ENCODE measurements at places on chromosomes 2 and 18.
A peak's percentile ranks its signal among the peaks of the same experiment; 100 is the strongest.

- DNase-seq, result peak; percentile 16
These were observed 518.8 kb downstream of the LRP1B start for GRCh38 chr2:141611981-141612380.

- DNase-seq, result peak; percentile 58
These were observed 246.8 kb downstream of the CDH20 start for GRCh38 chr18:61580046-61580445.

DNA sequence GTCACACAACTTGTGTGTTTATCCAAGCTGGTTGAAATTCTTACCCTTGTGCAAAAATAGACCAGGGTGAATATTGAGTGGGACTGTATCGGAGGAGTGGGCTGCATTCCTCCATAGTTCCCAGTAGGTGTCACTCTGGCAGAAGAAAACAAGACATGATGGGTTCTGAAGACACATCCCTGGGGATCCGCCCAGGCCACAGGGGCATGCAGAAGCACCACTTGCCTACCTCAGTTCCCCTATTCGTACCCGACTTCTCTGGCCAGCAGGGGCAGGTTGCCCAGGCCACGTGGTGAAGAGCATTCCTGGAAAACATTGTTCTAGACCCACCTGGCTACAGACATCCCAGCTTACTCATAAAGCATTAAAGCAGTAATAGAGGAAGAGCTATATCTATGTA is 168.2 kb downstream of the FAM210A start:
- DNase-seq, result peak; percentile 25

- no peak for DNase-seq
These were observed 48.7 kb downstream of the RRM2 start for GRCh38 chr2:10171006-10171800.

- no peak for DNase-seq
These were observed 8.2 kb downstream of the TMEM37 start for GRCh38 chr2:119439574-119440500.

DNA sequence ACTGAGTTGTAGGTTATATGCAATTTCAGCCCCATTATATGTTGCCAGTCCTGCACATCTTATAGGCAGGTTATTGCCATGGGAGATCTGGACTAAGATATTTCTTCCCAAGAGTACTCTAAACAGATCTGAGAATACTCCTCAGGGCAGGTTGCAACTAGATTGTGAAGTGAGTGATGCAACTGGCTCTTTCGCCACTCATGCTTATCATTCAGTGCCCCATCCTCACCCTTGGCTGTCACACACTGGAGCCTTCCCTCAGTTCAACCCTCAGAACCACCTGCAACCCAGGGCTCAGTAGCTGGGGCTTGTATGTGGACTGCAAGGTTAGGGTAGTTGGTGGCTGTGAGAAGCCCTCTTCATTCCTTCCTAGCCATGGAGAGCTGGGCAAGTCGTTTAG is 14.1 kb downstream of the MERTK start:
- DNase-seq, result no peak

DNA sequence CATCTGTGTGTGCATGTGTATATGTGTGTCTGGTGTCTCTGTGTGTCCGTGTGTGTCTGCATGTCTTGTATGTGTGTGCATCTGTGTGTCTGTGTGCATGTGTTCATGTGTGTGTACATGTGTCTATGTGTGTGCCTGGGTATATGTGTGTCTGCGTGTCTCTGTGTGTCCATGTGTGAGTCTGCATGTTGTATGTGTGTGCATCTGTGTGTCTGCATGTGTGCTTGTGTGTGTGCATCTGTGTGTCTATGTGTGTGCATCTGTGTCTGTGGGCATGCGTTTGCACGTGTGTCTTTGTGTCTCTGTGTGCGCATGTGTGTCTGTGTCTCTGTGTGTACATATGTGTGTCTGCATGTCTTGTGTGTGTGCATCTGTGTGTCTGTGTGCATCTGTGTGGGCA is 207.7 kb downstream of the TNS1 start:
- DNase-seq, result no peak

DNA sequence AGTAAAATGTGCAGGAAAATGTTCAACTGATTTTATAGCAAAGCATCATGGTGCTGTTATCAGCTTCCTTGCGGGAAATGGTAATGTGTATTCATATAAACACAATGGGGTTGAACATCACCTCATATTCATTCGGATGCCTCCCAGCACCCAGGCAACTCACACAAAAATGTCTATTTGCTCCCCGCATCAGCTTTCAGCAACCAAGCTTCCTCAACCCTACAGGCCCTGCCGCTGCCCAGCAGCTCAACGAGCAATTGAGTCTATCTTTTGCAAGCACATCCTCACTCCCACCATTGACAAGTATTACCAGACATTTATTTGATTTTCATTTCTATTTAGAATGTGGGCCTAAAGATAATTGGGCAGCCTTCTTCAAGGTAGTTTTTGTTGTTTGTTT is 2161.4 kb upstream of the PIK3C3 start:
- no peak for DNase-seq

Measured in fibroblast of gingiva (primary cell).